ENCODE measurements at places on chromosomes 1 and 21.

DNA sequence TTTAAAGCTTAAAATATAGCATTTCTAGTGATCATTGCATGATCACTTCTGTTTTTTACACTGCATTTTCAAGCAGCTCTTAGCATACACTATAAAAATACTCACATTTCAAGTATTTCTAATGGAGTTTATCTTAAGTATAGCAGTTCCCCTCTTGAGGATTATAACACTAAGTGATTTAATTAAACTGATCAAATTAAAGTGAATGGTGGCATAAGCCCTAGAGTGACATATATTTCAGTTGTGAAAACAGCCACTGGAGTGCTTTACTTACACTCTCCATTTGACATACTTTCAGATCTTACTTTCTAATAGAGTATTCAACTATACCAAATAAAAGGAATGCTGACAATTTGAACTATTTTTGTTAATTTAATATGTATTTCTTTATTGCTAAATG, 623.3 kb upstream of the TMPRSS15 start:
- no peak for DNase-seq

DNA sequence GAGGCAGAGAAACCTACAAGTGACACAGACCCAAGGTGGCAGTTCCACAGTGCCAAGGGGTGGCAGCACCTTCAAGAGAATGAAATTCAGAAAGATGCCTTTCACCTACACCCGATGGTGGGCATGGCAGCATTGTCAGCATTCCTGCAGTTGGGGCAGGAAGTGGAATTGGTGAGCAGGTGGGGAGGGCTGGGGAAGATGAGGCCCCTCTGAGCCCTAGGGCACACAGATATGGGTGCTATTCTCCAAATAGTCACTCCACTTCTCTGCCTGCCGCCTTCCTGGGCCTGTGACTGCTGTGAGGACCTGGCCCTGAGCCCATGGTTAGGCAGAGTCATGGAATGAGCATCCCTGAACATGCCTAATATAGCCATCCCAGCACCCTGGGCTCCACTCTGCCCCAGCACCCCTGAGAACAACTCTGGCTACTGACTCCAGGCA, 8.3 kb downstream of the SHISA4 start:
- no peak for DNase-seq

GRCh38 chr1:202688401-202688800, 21.9 kb downstream of the SYT2 start:
- DNase-seq, result no peak

DNA sequence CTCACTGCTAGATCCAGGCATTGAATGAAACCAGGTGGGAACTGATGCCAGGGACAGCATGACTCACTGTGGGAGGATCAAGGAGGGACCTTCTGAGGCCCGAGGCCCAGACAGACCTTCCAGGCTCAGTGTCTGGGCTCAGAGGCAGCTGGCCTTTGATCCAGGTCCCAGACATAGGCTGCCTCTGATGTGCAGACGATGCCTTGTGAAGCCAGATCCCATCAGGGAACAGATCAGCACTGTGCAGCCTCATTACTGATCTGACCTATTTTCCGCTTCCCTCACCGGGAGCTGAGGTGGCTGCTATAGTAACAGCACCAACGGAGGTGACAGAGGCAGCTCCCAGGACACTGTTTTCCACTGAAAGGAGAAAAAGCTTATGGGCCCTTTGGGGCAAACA, 399.5 kb downstream of the MATN1 start:
- DNase-seq, result no peak

DNA sequence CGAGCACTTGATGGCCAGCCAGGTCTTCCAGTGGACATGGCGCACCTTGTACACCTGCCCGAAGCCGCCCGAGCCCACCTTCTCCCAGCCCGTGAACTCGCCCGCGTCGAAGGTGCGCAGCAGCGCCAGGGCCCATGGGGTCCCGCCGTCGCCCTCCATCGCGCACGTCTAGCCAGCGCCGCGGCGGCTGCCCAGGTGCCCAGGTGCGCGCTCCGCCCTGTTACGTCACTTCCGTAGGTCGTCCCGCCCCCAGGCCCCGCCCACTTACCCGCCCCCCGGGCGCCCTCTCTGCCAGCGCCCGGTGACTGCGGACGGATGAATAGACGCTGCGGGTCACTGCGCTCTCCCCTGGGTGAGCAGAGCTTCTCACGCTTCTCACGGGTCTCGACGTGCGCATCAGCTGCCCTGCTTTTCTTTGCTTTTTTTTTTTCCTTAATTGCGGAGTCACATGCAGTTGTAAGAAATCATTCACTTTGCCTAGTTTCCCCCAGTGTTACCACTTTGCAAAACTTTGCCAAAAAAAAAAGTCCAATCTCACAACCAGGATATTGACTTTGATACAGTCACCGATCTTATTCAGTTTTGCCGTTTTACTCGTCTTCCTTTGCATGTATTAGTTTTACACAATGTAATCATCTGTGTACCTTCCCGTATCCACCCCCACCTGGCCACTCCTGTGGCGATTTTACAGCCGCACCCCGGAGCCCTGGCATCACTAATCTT, at the start of gene RIPK4:
RIPK4 (minus strand) TSS at position 170 of the 723 bp plus-strand sequence; CDS start at position 159, 11 bp downstream.
- DNase-seq, result peak; percentile 85

DNA sequence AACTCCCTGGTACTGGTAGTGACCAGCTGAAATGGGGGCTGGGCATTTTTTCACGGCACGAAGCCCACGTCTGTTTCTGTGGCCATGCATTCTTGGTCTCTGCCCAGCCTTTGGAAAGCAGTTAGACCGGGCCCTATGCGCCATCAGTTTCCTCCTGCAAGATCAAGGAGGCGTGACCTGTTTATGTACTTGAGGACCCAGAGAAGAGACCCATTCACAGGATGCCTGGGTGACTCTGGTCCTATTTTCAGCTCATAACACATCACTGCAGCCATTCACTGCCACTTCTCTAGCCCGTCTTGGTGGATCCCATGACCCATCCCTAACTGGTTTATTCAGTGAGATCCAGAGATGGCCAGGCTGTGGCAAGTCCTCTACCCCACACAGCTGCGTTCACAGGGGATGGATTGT, 70.4 kb downstream of the SPSB1 start:
- DNase-seq, result no peak
